ENCODE measurements at places on chromosomes 4 and X. TPM values are rescaled to one million over a fixed set of nuclear protein-coding genes. Genes with fewer than 3 reads are reported as not detected.

GRCh38 chr4:27090406-27090805 is 229.8 kb downstream of the STIM2 start:
- DNase-seq: no peak

- no peak for DNase-seq
These were observed 65.7 kb upstream of the PAGE1 start for GRCh38 chrX:49761481-49761880.

- DNase-seq: no peak
These were observed 35.9 kb downstream of the ADGRG4 start for GRCh38 chrX:136336623-136337022.

GRCh38 chr4:54898056-54898562 is 227.3 kb downstream of the KDR start:
- no peak for DNase-seq

TEX13C gene
- not detected for total RNA-seq

C1GALT1C1 gene
- total RNA-seq: 5.7 TPM

FHL1 gene
- total RNA-seq: 6,074 TPM

FAM184B gene
- total RNA-seq: 0.28 TPM

PNMA3 gene
- 0.69 TPM for total RNA-seq
